ENCODE measurements at places on chromosomes 4 and X.

GRCh38 chrX:110159865-110160264 lies 157.0 kb downstream of the TMEM164 start:
- H3K27me3 ChIP-seq: no peaks in the 10 kb centered on the region
- H3K4me1 ChIP-seq: no peaks in the 10 kb centered on the region
- no peak overlapping the region for H3K4me3 ChIP-seq

GRCh38 chrX:133847340-133847994 lies 137.9 kb downstream of the GPC3 start:
- H3K36me3 ChIP-seq: no peaks in the 10 kb centered on the region
- H3K27me3 ChIP-seq: no peaks in the 10 kb centered on the region
- DNase-seq: no peak
- H3K4me3 ChIP-seq: no peak overlapping the region
- no peaks in the 10 kb centered on the region for H3K4me1 ChIP-seq

- H3K27me3 ChIP-seq: no peaks in the 10 kb centered on the region
- H3K4me1 ChIP-seq: peaks cover 8% of the 10 kb centered on the region
- H3K4me3 ChIP-seq: no peak overlapping the region
- DNase-seq: no peak
- H3K27ac ChIP-seq: peak overlapping the region; percentile 1
These were observed 9.1 kb upstream of the USO1 start for GRCh38 chr4:75715105-75715799.

- no peak for DNase-seq
- no peaks in the 10 kb centered on the region for H3K36me3 ChIP-seq
These were observed 77.2 kb upstream of the IL1RAPL2 start for GRCh38 chrX:104488811-104489210.

- H3K4me1 ChIP-seq: no peaks in the 10 kb centered on the region
- H3K36me3 ChIP-seq: no peaks in the 10 kb centered on the region
- H3K27me3 ChIP-seq: no peaks in the 10 kb centered on the region
- no peak overlapping the region for H3K27ac ChIP-seq
- no peak for DNase-seq
These were observed 33.7 kb downstream of the IDS start for GRCh38 chrX:149471397-149471796.

GRCh38 chrX:52933976-52934703 lies 24.2 kb downstream of the FAM156A start:
- H3K4me3 ChIP-seq: peak overlapping the region; percentile 56
- no peaks in the 10 kb centered on the region for H3K27me3 ChIP-seq
- no peaks in the 10 kb centered on the region for H3K4me1 ChIP-seq
- DNase-seq: no peak
- H3K27ac ChIP-seq: peak overlapping the region; percentile 83

DNA sequence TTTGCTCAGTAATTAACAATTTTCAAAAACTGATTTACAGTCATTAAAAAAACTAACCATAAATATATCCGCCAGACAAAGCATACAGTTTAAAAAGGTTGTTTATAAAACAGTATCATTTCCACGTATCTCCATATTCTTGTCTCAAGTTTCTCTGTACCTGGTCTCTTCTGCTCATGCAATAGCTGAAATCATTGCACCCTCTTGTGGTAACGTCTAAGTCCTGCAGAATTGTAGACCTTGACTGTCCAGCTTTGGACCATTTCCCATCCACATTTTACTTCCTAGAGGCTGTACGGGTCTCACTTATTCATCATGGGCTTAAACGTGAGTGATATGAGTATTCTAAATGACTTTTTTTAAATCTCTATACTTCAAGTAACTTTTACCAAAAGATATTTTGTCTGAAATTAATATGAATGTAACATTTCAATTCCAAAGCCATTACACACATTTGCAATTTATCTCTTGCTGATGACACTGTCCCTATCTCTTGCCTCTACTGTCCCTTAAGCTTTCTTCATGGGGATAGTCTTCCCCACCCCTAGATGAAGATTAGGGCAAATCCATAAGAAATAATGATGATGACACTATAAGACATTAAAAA lies 118.5 kb downstream of the BTC start:
- H3K4me3 ChIP-seq: no peak overlapping the region
- peak; percentile 25 for DNase-seq
- no peaks in the 10 kb centered on the region for H3K27me3 ChIP-seq
- H3K4me1 ChIP-seq: no peaks in the 10 kb centered on the region
- no peaks in the 10 kb centered on the region for H3K36me3 ChIP-seq

DNA sequence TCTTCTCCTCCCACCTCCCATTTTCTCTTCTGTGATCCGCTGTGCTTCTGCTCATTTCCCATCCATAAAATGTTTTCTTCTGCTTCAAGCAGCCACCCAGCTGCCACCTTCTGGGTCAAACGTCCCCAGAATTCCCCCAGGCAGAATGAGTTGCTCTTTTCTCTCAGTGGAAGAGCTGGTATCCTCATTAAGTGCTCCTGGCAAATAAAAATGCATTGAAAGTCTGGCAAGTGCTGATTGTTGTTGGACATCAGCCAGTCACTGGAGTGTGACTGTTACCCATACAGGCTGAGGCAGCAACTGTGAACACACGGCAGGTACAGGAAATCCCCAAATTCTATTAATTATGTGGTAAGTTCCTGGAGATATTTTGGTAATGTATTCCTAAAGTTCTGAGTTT lies 52.6 kb downstream of the LIMCH1 start:
- no peaks in the 10 kb centered on the region for H3K36me3 ChIP-seq
- H3K27ac ChIP-seq: no peak overlapping the region
- H3K4me1 ChIP-seq: no peaks in the 10 kb centered on the region
- H3K27me3 ChIP-seq: no peaks in the 10 kb centered on the region
- DNase-seq: no peak

DNA sequence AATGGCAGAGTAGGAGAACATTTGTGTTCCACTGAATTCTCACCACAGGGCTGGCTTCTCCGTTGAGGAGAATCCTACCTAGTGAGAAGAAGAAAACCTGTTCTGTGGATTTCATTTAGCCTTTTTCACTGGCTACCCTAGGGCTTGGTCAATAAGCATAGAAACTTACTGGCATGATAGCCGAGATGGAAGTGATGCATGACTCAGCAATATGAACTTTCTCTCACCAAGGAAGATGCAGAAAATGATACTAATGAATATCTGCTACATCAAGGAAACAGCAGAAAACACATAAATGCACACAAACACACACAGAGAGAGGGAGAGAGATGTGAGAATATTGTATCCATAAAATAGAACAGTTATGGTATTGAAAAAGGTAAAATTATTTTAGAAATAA lies 216.3 kb downstream of the HHIP start:
- DNase-seq: no peak
- H3K36me3 ChIP-seq: no peaks in the 10 kb centered on the region
- H3K27me3 ChIP-seq: no peaks in the 10 kb centered on the region
- H3K27ac ChIP-seq: no peak overlapping the region
- H3K4me1 ChIP-seq: no peaks in the 10 kb centered on the region

GRCh38 chr4:84814094-84814750 lies 152.3 kb downstream of the WDFY3 start:
- H3K27me3 ChIP-seq: no peaks in the 10 kb centered on the region
- no peak overlapping the region for H3K27ac ChIP-seq

DNA sequence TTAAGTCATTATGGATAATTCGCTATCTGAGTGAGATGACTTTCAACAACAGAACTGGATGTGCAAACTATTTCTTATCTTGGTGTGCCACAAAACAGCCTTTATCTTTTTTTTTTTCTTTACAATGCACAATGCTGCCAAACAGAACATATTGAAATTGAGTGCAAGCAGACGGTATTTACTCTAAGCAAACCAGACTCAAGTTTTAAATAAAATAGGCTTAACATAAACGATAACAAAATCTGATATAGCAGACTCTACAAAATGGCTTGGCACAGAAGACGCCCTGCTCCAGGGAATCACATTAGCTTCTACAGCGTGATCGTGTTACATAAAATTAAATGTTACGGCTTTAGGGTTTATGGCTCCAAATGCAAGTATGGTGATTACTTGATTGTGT lies 9.6 kb upstream of the STK32B start:
- no peak for DNase-seq
- no peaks in the 10 kb centered on the region for H3K36me3 ChIP-seq
- no peak overlapping the region for H3K4me3 ChIP-seq

- no peaks in the 10 kb centered on the region for H3K36me3 ChIP-seq
- H3K27ac ChIP-seq: peak overlapping the region; percentile 95
- peaks cover 8% of the 10 kb centered on the region for H3K4me1 ChIP-seq
- H3K27me3 ChIP-seq: no peaks in the 10 kb centered on the region
- peak overlapping the region; percentile 73 for H3K4me3 ChIP-seq
- no peak for DNase-seq
These were observed 786 bp upstream of the ZFX start for GRCh38 chrX:24148535-24149350.

- H3K27ac ChIP-seq: no peak overlapping the region
- no peaks in the 10 kb centered on the region for H3K27me3 ChIP-seq
- no peak for DNase-seq
- H3K4me3 ChIP-seq: no peak overlapping the region
- no peaks in the 10 kb centered on the region for H3K36me3 ChIP-seq
These were observed 25.9 kb downstream of the CFAP299 start for GRCh38 chr4:80361329-80361900.

DNA sequence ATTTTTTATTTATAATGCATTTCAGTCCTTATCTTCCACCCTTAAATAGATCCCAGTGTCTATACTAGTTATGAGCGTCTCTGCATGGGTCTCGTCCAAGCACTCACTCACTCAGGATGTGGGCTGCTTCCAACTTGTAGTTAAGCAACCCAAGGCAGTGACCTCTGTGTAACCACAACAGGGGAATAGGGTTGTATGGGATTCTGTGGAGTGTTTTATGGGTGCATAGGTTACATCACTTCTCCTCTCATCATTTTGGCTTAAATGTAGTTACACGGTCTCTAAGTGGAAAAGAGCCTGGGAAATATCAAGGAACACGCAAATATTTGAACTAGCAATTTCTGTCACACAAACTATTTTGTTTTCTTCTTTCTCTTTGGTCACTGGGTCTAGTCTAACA lies 931.0 kb downstream of the STIM2 start:
- no peak overlapping the region for H3K4me3 ChIP-seq

- H3K36me3 ChIP-seq: no peaks in the 10 kb centered on the region
- H3K27ac ChIP-seq: no peak overlapping the region
- H3K27me3 ChIP-seq: no peaks in the 10 kb centered on the region
- no peak for DNase-seq
These were observed 798.7 kb downstream of the PCDH7 start for GRCh38 chr4:31518796-31519250.

All from testis (tissue), 5 donors.